Activated CD4-positive, alpha-beta T cell treated with anti-CD3 and anti-CD28 coated beads for 24 hours (primary cell): ENCODE measurements at places on chromosomes 12 and 14.
A peak's percentile ranks its signal among the peaks of the same experiment; 100 is the strongest.

GRCh38 chr12:102879144-102879763 lies 37.8 kb downstream of the PAH start:
- DNase-seq: no peak

DNA sequence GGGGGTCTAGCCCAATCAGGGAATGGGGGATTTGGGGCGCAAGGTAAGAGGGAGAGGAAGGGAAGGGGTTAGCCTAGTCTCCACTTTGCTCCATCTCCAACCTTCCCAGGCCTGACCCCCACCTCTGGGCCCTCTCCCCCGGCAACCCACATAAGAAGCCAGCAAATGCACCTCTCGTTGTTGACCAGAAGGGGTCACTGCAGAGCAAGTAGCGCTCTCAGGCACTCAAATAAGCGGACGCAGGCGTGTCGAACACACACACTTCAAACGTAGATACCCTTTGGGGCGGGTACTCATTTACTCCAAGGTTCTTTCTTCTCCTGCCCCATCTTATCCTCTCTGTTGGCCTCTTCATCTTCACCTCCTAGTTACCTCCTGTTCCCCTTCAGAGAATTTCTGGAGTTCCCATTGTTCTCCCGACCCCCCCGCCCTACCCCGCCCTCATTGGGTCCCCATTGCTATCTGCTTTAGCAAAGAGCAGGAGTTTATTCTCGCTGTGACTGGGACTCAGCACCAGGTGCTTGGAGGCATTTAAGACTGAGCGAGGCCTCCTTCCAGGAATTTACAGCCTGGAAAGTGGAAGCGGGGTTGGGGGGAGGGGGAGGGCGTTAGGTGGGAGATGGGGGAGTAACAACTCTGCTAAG lies 1.5 kb upstream of the SRRM4 start:
- peak; percentile 1 for DNase-seq

GRCh38 chr12:42564556-42564955 lies 25.0 kb downstream of the PRICKLE1 start:
- DNase-seq: no peak

GRCh38 chr12:67927815-67928214 lies 61.4 kb upstream of the IFNG-AS1 start:
- DNase-seq: no peak

DNA sequence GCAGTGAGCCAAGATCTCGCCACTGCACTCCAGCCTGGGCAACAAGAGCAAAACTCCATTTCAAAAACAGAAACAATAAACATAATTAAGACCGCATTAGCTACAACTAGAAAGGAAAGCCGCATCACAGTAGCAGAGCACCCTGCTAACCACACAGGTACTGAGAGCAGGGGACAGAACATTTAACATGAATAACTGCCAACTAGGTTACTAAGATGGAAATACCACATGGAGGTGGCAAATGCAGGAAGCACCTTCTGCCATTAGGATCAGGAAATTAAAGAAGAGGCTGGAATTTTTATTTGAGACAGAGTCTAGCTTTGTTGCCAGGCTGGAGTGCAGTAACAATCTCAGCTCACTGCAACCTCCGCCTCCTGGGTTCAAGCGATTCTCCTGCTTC lies 41.9 kb downstream of the CDC42BPB start:
- DNase-seq: no peak

GRCh38 chr12:12901158-12901791 lies 9.9 kb downstream of the GPRC5A start:
- no peak for DNase-seq

GRCh38 chr14:60632777-60633176 lies 16.5 kb downstream of the SIX1 start:
- DNase-seq: no peak

DNA sequence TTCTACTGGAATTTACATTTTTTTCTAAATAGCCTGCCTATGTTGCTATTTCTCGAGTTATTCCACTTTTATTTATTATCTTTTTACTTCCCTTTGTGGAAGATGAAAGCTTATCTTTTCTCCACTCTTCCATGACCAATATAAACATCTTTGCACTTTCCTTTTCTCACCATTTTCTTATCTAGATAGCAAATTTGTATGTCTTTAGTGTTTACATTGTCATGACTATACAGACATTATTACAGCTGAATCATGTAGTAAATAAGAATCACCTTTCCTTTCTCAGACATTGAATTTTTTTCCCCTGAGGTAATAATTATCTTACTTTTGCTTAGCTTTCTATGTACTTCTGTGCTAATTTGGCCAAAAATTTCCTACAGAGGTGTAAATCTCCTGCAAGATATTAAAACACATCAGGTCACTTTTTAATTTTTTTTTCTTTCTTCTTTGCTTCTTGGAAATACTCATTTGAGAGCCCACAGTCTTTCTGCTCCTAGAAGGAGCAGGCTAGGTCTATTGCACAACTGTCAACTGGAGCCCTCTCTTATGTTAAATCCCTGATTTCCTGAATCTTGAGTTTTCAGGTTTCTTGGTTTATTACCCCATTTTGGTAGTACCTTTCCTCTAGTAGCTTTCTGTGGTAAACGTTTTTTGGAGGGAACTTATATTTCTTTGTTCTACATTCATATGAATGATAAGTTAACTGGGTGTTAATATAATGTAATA lies 109.0 kb upstream of the ATP2B1 start:
- DNase-seq: no peak

- no peak for DNase-seq
Observed at GRCh38 chr14:104601786-104602185, 2.8 kb downstream of the TMEM179 start.

GRCh38 chr14:76352639-76353281 lies 23.2 kb upstream of the ESRRB start:
- peak; percentile 51 for DNase-seq

DNA sequence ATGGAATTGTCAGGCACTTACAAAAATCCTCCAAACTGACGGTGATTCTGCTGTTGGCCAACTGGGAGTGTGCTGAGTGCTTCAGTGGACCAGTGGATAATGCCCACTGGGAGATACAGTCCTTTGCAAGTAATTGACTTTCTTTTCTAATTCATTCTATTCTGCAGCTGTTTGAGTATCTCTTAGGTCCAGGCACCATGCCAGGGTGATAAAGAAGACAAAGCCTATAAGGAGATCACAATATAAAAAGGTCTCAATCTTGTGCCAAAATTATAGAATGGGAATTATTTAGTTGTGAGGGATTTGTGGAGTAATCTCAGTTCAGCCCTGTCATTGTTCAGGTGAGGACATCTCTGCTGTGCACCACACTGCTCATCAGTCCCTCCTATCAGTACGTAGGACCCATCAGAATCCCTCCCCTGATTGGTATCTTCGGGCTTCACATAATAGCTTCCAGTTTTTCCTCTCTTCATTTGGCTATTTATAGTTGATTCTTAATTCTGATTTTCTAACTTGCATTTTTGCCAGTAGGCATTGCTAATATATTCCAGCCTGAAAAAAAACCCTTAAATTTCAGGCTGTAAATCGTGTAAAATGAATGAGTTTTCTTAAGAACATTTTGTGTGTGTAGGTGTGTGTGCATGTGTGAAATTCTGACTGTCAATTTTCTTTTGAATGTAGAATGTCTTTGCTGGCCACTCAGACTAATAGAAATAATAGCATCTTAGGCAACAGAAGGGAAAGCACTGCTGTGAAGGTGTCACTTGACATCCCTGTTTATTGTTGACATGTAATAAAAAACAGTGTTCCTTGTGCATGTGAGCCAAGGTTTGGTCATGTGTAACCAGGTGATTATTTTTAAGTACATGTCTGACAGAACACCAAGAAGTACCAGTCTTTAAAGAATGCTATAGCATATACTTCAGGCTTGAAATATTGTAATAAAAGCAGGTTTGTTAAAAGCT lies 457.6 kb upstream of the RGS6 start:
- DNase-seq: no peak

DNA sequence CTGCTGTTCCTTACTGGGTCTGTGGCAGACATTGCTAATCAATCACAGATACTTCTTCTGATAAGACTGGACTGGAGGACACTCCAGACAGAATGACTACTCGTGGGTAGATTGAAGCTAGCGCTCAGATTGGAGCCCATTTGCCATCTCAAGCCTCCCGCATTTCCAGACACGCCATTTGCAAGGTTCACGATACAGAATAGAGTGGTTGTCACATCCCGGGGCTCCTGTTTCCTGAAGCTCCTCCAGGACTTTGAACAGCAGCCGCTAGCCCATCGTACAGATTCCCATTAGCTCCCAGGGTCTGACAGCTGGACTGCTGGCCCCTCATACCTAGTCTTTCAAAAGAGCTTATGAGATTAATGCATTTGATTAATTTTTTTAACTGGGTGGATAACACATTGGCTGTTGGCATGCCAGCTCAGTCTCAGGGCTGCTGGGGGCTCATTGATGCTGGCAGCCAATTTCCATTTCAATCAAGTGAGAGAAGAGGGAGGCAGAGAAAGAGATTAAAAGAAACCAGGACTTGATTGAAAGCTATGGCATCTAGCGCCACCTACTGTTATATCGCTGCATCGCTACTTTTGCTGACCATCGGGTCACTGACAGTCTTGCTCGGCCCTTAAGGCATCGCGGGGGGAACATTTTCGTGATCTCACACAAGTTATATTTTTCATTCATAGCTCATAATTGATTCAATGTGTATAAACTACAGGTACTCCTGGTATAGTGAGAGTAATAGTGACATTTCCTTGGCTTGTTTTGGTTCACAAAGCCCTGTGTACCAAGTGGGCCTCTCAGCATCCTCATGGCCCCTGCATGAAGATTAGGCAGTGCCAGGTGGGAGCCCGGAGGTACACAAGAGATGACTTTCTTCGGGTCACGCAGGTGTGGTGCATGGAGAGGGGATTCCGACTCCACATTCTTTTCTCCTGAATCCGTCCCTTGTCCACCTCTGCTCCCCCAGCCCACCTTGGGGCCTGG lies 78.6 kb downstream of the CCDC60 start:
- no peak for DNase-seq

DNA sequence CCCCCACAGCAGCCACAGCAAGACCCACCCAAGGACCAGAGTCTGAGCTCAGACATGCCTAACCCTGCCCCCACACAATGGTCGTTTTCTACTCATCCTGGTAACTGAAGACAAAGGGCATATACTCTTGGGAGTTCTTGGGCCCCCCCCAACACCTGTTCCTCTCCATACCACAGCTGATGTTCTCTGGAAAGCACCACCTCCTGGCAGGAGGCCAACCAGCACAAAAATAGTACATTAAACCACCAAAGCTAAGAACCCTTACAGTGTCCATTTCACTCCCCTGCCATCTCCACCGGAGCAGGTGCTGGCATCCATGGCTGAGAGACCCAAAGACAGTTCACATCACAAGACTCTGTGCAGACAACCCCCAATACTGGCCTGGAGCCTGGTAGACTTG lies 80.6 kb upstream of the DAAM1 start:
- no peak for DNase-seq

- DNase-seq: no peak
Observed at GRCh38 chr12:28290262-28290661, 100.0 kb downstream of the CCDC91 start.

GRCh38 chr12:29223426-29223825 lies 74.3 kb downstream of the FAR2 start:
- DNase-seq: no peak

GRCh38 chr12:128712622-128713021 lies 111.1 kb downstream of the SLC15A4 start:
- DNase-seq: no peak

DNA sequence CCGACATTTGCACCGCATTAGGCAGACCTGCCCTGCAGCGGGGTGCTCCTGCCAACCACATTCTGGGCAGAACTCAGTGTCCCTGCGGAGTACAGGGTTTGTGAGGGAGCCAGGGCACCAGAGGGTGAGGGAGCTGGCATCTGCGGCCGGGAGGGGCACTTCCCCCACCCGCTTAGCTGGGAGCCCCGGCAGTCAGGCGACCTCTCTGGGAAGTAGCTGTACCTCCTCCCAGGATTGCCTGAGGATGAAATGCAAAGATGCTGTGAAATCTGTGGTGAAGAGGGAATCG lies 58.6 kb downstream of the ANKRD9 start:
- DNase-seq: no peak

GRCh38 chr12:85299053-85299452 lies 19.0 kb downstream of the ALX1 start:
- DNase-seq: no peak

DNA sequence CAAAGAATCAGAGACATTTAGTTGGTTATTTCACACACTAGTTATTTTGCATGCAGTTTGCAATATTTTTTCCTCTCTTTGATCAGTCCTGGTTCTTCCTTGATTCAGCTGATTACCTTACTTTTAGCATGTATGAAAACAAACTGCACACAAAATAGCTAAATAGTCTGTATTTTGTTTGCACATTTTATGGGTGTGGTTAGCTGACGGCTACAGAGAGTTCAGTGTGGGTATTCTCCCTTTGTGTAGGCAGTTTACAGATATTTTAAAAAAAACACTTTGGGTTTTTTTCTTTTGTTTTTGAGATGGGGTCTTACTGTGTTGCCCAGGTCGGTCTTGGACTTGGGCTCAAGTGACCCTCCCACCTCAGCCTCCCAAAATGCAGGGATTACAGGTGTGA lies 28.5 kb downstream of the TOGARAM1 start:
- no peak for DNase-seq

DNA sequence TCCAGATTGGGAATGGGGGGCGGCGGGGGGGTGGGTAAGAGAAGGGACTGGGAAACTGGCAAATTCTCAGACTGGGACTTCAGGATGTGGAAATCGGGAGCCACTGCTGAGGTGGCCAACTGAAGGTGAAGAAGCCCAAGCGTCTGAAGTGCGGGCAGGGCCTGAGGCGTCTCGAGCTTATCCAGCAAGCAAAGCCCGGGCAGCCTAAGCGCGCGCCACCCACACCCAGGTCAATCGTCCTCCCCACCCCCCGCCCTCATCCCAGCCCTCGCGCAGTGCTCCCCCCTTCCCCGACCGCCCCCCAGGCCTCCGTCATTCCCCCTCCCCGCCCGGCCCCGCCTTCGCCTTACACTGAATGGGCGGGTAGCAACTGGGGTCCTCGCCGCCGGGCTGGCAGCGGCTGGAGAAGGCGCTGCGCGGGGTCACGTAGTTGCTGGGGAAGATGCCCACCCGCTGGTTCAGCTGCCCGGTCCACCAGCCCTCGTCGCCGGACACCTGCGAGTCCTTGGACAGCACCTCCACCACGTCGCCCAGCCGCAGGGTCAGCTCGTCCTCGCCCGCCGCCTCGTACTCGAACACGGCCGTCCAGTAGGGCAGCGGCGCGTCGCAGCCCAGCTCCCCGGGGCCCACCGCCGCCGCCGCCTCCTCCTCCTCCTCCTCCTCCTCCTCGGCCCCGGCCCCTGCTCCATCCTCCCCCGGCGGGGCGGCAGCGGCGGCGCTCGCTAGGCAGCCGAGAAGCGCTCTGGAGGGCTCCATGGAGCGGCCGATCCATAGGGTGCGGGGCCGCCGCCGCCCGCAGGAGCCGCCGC lies 693 bp downstream of the MAP3K9 start:
- peak; percentile 19 for DNase-seq

GRCh38 chr12:47776471-47777143 lies 3.6 kb downstream of the SLC48A1 start:
- DNase-seq: no peak

DNA sequence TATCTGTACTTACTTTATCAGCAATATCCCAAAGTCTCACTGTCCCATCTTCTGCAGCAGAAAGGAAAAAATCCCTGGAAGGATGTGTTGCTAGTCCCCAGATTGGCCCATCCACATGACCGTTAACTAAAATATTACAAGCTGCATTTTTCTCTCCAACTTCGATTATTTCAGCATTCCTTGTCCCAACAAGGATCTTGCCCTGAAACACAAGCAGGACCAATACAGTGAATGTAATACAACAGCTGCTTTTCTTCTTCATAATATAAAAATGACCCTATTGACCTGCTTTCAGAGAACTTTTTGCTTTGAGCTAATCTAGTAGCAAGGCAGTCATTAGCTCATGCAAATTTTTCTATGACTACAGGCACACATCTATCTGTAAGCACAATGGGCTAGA lies 58.3 kb downstream of the ZC3H14 start:
- DNase-seq: no peak
